Forelimb muscle (tissue), 1 donor: ENCODE measurements at places on chromosomes 2 and 18. TPM values are rescaled to one million over a fixed set of nuclear protein-coding genes. Genes with fewer than 3 reads are reported as not detected.

DNA sequence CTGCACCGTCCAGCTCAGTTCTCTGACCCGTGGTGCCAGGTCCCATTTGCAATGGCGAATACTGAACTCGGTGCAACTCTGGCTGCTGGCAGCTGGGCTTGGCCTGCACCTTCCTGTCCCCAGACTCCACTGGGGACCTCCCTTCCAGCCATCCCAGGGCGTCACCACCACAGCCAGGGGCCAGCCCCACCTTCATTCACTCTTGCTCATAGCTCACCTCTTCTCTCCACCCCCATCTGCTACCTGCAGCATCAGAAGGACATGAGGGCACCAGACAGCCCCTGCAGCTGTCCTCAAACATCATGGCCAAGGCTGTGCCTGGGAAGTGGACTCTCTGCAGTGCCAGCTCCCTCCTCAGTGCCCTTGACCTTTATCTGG is 16.2 kb upstream of the ALPI start:
- no peak for DNase-seq

The REG3A gene
- polyA plus RNA-seq, result not detected

GRCh38 chr2:98876741-98877140 is 59.3 kb downstream of the CRACDL start:
- DNase-seq, result no peak

GRCh38 chr18:10405816-10406663 is 48.4 kb upstream of the APCDD1 start:
- no peak for DNase-seq

- no peak for DNase-seq
These were observed 73.0 kb downstream of the MTCL1 start for GRCh38 chr18:8778386-8778785.

DNA sequence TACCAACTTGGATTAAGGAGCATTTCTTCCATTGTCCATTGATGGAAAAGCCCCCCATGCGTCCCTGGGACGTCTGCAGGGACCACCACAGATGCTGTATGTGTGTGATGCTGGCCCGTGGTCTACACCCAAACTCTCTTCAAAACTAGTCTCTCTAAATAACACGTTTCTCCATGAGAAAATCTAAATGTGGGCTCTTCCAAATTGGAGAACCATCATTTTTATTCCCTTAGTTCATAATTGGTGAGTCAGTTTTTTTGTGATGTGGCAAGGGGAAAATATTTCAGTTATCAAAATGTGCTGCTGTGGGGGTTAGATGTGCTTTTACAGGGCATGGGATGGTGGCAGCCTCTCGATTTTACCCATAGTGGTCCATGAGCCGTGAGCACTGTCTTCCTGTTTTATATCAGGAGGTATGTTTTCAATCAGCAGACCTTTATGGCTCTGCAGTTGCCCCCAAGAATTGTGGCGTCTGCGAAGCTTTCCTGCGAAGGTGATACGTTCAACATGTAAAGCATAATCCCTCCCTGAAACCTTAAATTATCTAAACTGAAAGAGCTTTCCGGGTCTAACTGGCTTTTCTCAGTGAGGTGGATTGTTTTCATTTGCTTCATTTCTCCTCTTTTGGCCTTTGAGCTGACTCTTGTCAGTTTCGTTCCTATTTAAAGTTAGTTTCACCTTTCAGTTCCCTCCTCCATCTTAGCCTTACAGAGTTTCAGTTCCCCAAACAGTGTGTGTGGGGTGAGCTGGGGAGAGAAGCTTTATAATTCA is 78.4 kb downstream of the SETBP1 start:
- DNase-seq, result no peak

DNA sequence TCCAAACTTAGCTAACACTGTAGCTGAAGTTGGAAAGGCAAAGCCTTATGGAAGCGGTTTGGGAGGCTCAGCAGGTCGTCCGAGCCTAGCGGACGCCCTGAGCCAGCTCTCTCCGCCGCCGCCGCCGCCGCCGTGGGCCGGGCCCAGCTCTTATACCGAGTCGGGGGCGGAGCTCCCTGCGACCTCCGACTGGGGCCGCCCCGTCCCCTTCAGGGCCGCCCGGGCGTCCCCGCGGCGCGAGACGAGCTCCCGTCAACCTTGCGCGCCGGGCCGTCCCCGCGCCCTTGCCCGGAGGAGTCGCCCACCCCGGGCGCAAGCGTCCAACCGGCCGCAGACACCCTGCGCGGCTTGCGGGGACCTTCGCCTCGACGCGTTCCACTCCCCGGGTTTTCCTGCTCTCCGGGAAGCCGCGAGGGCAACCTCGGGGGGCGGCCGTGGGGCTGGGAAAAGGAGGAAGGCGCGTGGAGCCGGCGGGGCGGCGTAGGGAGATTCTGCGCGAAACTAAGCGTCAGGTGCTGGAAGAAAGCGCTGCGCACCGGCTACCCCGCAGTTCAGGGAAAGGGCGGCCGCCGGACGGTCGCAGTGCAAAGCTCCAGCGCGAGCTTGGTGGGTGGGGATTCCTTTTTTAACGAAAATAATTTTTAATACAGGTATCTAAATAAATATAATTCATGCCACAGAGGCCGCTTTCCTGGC is at the start of gene SLC40A1:
Gene SLC40A1 (minus strand): TSS at position 129 of the 696 bp plus-strand sequence. CDS start 326 bp downstream, outside the sequence.
- no peak for DNase-seq

DNA sequence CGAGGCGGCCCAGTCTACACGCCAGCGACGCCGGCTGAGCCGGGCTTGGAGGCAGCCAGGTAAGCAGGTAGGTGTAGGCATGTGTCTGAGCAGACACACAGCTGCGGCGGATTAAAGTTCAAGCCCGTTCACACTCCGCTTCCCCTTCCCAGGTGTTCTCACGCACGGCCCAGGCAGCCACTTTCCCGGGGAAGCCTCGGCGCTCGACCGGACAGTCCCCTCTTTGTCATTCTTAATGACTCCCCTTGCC is 367 bp downstream of the TGFA start:
- DNase-seq, result no peak

- DNase-seq, result no peak
These were observed 11.9 kb downstream of the FABP1 start for GRCh38 chr2:88115825-88116518.

The PRSS56 gene
- polyA plus RNA-seq, result 3.4 TPM

DNA sequence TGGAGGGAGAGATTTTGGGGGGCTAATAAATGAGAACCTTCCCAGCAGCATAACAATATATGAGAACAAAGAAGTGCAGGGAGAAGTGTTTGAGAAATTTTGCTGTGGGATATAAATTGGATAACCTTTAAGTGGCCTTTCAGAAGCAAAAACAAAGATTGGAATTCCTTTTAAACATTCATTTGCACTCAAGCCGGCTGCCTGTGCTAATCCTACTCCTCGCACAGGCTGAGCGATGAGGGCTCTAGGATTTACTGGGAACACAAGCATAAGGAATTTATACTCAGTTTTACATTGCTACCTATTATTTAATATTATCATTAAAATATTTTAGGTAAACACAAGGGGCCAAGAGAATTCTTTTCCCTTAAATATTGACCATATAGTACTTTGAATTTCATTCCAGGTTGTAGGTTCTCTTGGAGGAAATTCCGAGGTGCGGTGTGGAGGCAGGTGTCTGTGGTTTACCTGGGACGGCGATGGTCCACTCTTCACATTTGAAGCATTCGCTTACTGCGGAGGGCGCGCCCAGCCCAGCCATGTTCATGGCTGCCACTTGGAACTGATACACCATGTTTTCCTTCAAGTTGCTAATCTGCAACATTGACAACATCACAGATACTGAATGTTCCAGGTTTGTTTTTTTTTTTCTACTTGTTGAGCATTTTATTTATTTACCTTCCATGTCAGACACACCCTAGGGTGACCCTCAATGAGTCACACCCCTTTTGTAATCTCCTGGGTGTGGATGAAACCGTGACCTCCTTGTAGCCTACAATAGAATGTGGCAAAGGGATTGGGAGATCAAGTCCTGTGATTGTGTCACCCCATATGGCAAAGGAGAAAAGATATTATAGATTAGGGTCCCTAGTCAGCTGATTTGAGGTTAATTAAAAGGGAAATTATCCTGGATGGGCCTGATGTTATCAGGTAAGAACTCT is 100.1 kb downstream of the MYOM1 start:
- DNase-seq, result no peak

- DNase-seq, result peak; percentile 11
These were observed 447.5 kb upstream of the FSIP2 start for GRCh38 chr2:185291035-185291647.

The SERPINB7 gene
- polyA plus RNA-seq, result not detected

- DNase-seq, result no peak
These were observed 5.2 kb upstream of the RSAD2 start for GRCh38 chr2:6872394-6872793.
